Activated naive CD4-positive, alpha-beta T cell (primary cell): ENCODE measurements at places on chromosomes 2 and 18.

- DNase-seq = no peak
Observed at GRCh38 chr2:205408696-205409095, 273.6 kb upstream of the NRP2 start.

GRCh38 chr2:11342551-11343367, 1.7 kb downstream of the ROCK2 start:
- no peak for DNase-seq

- no peak for DNase-seq
Observed at GRCh38 chr2:127024769-127025358, 82.1 kb downstream of the BIN1 start.

DNA sequence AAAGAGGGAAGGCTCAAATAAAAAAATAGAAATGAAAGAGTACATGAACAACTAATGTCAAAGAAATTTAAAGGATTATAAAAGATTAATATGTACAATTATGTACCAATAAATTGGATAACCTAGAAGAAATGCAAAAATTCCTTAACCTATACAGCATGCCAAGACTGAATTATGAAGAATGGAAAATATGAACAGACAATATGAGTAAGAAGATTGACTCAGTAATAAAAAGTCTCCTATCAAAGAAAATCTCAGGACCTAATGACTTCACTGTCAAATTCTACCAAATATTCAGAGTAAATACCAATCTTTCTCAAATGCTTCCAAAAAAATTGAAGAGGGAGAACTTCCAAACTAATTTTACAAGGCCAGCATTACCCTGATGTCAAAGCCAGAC, 120.2 kb upstream of the SPOPL start:
- no peak for DNase-seq

- no peak for DNase-seq
Observed at GRCh38 chr18:56747857-56748256, 96.7 kb downstream of the WDR7 start.

- DNase-seq = no peak
Observed at GRCh38 chr18:58364876-58365528, 263.9 kb downstream of the ALPK2 start.

DNA sequence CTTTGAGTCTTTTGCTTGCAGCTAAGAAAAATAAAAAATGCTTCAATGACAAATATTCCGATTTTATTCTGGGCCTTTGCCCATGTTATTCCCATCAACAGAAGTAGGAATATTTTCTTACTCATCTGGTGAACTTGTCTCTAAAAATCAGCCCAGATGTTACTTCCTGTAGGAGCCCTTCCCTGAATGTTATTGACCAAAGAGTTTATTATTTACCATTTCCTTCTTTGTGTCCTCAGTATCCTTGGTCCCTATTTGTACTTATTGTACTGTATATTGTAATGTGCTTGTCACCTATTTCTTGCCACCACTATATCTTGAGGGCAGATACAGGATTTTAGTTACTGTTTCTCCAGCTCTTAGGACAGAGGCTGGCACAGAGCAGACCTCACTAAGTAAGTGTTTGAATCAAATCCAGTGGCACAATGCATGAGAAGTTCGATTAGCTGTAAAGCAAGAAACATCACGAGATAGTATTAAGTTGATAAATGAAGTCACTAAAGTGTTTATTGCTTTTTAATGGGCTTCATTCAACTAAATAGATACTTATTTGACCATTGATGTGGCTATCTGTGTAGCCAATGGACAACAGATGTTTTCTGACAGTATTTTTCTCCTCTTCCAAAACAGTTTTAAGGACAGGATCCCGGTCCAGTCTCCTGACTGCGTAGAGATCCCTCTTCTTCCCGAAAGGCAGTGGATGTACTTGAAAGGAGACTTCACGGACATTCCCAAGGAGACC, 109.1 kb downstream of the DDX1 start:
- DNase-seq = no peak
